ENCODE measurements at places on chromosomes 16 and 17.

- DNase-seq: no peak
Measured at GRCh38 chr16:72621651-72622050, 426.3 kb downstream of the ZFHX3 start.

DNA sequence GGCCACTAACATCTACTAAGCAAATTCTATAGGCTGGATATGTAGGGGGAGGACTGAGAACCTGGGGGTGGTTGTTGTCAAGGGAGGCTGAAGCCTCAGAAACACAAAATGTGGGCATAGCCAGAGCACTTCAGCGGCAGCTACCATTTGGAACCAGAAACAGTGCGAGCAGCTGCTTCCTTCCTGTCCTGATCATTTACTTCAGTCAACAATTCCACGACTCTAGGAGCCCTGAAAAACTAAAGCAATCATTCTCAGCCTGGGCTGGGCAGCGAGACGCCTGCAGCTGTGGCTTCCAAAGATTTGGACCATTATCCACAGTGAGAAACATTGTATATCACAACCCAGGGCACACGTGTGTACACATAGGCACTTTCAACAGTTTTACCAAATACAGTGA is 93.9 kb upstream of the WSCD1 start:
- no peak for DNase-seq

DNA sequence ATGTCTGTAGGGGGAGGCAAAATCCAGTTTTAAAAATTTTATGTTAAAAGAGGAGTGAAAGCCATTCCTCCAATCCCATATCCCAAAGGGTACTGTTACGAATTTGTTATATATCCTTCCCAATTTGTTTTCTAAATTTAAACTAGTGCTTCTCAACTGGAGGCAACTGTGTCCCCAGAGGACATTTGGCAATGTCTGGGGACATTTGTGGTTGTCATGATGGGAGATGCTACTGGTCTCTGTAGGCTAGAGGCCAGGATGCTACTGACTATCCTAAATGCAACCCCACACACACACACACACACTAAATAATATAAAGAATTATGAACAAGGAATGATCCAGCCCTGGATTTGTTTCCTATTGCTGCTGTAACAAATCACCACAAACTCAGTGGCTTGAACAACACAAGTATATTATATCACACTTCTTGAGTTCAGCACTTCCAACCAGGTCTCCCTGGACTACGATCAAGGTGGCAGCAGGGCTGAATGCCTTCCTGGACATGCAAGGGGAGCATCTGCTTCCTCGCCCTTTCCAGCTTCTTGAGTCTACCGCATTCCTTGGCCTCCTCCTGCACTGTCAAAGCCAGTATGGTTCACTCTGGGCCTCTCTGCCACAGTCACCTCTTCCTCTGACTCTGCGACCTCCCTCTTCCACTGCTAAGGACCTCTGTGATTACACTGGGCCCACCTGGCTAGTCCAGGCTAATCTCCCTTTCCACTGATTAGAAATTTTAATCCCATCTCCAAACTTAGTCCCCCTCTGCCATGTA is 30.1 kb downstream of the ARHGAP17 start:
- no peak for DNase-seq

GRCh38 chr16:13421726-13422125 is 498.2 kb upstream of the ERCC4 start:
- DNase-seq: no peak

DNA sequence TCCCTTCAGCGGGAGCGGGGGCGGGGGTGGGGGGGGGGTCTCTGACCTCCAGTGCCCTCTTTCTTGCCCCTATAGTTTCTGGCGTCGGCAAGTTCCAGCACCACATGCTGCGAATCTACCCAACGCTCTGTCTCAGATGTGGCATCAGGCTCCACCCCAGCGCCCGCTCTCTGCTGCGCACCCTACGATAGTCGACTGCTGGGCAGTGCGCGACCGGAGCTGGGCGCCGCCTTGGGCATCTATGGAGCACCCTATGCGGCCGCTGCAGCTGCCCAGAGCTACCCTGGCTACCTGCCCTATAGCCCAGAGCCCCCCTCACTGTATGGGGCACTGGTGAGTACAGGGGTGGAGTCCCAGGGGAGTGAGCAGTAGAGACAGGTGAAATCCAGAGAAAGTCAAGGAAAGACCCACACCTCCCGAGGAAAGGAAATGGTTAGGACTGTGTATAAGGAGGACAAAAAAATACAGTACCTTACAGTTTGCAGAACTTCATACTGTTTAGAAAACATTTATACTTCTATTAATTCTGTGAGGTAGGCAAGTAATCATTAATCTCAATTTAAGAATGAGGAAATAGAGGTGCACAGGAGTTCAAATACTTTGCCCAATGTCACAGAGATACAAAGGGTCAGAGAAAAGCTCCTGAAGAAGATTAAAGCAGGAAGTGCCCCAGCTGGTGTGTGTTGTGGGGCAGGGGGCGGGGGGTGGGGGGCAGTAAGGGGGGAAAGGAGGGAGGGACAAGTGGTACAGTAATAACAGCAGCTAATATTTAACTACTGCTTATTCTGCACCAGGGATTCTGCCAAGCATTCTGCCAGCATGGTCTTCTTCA is 2.5 kb downstream of the IRX6 start:
- DNase-seq: no peak

DNA sequence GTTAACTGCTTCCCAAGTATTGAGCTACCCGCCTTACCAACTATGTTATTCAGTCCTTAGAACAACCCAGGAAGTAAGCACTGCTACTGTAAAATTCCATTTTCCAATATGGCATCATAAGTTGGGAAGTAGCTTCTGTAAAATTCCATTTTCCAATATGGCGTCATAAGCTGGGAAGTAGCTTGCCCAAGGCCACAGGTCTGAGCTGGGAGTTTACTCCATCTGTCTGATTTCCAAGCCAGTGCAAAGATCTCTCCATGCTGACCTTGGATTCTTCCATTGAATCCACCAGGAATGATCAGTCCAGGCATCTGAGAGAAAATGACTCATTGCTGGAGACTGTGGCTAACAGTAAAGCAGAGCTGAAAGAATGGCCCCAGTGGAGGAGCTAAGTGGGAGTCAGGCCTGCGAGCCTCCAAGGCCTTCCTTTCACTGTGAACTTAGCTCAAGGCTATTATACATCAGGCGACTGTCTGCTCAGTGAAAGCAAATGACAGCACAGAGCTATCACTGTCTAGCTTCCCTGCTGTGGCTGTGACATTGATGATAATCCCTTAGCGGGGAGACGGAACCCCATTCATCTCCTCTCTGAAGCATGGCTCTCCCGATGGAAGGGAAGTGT is 430.4 kb downstream of the HAPSTR1 start:
- DNase-seq: no peak

DNA sequence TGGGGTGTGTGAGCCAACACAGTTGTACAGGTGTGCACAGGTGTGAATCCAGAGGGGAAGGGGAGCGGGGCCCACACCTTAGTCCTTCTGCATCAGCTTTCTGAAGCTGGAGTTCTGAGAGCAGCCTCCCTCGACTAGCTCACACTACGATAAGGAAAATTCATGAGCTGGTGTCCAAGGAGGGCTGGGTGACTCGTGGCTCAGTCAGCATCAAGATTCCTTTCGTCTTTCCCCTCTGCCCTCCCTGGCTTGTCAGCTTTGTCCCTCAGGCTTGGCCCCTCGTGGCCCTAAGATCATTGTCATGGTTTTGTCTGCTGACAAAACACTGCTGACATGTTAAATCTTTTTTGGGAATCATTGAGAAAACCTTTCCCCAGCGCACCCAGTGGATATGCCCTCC is 47.5 kb downstream of the OR1D5 start:
- DNase-seq: no peak

DNA sequence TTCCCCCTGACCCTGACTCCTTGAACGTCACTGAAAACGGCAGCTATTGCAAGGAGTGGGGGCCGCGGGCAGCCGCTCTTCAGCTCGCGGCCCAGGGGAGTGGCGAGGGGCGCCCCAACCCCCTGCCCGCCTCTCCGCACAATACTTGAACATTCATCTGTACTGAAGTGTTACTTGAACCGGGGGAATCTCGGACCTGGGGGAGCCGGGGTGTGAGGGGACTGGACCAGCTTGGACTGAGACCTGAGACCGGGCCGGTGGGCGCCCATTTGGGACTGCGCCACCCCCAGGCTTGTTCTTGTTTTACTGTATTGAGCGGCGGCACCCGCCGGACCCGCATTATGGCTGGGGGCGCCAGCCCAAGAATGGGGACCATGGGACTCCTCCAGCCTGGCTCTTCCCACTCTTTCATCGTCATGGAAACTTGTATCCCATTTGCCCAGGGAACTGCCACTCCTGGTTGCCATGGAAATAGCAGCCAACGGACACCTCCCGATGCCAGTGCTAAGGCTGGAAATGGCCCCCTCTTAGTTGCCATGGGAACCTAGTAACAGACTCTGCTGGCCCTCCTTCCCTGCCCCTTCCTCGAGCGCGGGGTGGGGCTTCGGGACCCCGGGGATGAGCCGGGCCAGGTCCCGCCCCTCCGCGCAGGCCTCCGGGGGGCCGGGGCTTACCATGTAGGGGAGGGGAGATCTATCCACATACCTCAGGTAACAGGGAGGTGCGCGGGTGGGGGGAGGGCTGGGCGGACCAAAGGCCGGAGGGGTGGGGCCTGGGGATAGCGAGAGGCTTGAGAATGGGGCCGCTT is 805 bp upstream of the ORAI3 start:
- DNase-seq: no peak
